ENCODE measurements at places on chromosomes 3 and 15.
A peak's percentile ranks its signal among the peaks of the same experiment; 100 is the strongest.

DNA sequence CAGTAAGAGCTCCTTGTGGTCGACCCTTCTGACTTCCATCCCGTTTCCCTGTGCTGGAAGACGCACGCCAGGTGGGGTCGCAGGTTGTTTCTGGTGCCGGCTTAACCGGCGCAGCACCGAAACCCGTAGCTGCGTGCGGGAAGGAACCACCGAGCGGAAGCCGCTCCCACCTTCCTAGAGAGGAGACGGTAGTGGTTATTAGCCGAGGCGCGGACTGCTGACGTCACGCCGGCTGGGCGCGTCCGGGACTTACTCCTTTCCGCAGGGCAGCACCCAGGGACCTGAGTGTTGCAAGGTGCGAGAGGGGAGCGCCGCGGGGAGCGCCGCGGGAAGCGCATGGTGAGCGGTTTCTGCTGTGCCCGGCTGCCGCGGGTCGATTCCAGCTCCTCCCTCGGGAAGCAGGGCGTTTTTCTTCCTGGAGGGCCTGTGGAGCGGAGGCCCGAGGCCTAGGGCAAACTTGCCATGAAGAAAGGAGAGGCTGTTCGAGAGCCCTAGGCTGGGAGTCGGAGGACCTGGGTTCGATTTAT, at the start of gene ZNF501:
Gene ZNF501 (plus strand): TSS at position 252 of the 527 bp plus-strand sequence. CDS start 4,787 bp downstream, outside the sequence.
- DNase-seq, result peak; percentile 68

DNA sequence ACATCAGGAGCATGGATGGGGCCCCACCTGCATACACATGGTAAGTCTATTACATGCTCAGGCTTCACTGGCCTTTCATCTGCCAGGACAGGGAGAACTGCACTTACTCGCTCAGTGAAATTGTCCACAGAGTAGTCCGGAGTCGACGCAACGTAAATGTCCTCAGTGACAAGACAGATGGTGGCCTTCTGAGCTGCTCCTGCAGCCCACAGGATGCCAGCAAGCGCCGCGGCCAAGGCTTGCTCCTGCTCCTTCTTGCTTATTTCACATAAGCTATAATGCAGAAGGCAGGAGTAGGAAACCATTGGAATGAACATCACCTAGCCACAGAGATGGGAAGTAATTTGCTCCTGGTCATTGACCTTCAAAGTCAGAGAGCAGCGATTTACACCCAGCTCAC, 14.4 kb downstream of the MINDY4B start:
- no peak for DNase-seq

DNA sequence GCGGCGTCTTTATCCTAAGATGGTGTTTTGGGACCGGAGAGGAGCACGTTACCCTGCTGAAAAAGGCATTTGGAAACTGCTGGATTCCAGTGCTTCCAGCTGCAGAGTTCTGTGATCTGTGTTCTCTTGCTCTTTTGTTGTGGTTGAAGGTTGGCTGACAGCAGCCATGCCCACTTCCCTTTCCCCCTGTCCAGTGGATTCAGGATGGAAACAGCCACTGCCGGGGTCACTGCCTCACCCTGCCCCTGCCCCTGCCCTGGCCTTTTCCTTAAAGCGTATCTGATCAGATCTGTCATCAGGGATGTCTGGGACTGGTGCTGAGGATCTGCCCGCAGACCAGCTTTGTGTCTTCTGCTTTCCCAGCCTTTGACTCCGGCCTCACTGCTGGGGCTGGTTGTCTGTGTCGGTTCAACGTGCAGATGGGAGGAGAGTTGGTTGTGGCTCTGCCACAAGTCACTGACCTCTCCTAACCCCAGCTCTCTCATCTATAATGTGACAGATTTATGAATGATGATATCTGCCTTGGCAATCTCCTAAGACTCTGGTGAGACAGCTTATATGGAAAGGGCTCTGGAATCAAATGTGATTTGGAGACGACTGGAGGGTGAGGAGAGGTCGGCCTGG, 219.4 kb upstream of the BHLHE40 start:
- no peak for DNase-seq

GRCh38 chr15:95498961-95499360, 831.5 kb upstream of the NR2F2 start:
- DNase-seq, result no peak

DNA sequence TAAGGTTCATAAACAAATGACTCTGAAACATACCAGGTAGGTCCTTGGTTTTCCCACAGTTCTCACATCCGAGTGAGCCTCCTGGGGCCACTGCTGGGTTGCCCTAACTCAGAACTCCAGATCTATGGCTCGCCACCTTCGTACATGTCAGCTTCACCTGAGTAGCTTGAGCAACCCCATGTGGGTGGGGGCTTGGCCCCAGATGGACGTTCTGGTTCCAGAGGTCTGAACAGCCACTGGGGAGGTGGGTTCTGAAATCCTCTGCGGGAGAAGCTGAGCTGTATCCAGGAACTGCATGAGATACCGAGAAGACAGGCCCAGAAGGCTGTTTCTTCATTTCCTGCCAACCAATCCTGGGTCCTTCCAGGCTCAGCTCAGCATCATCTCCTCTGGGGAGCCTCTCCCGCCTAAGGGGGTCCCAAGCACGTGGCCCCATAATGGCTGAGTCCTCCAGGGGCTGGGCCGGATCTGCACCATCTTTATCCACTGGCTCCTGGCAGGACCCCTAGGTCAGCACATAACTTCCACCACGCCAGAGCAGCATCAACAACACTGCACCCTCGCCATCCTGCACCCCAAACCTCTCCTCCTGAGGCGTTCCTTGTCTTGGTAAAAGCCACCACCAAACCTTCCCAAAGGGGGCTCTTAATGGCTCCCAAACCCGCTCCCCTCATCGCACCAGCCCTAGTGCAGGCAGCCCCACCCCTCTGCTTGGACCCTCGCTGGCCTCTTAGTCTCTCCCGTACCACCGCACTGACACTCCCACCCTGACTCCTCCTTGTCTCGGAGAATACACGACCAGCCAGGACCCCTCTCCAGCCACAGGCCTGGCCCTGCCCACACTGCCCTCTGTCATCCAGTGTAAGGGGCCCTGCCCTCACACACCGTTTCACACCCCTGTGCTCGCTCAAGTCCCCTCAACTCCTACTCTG, 39.8 kb downstream of the PCSK6 start:
- DNase-seq, result no peak

GRCh38 chr3:11998092-11998491, 6.1 kb upstream of the SYN2 start:
- no peak for DNase-seq

GRCh38 chr3:19934098-19934566, at the start of gene EFHB:
TSS of gene EFHB (minus strand) at chr3:19934217. CDS start at chr3:19934018, 199 bp downstream.
- no peak for DNase-seq

- DNase-seq, result no peak
Observed at GRCh38 chr3:156760333-156760732, 65.8 kb upstream of the LEKR1 start.

GRCh38 chr15:75138016-75138999, 63.4 kb upstream of the C15orf39 start:
- no peak for DNase-seq

- no peak for DNase-seq
Observed at GRCh38 chr15:87591042-87591441, 665.5 kb downstream of the NTRK3 start.

- no peak for DNase-seq
Observed at GRCh38 chr3:79871656-79872055, 103.9 kb upstream of the ROBO1 start.

DNA sequence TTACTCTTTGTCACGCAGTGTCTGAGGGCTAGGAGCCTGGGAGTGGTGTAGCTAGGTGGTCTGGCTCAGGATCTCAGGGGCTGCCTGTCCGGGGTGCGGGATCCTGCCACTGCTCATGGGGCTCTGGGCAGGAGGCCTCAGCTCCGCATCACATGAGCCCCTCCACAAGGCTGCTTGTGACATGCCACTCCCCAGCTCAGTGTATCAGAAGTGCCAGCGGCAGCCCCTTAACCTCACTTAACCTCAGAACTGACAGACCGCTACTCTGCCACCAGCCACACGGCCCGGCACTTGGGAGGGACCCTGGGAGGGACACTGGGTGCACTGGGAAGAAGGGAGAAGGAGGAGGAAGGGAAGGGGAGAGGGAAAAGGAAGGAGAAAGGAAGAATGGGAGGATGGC, 87.9 kb downstream of the FBLN2 start:
- no peak for DNase-seq

DNA sequence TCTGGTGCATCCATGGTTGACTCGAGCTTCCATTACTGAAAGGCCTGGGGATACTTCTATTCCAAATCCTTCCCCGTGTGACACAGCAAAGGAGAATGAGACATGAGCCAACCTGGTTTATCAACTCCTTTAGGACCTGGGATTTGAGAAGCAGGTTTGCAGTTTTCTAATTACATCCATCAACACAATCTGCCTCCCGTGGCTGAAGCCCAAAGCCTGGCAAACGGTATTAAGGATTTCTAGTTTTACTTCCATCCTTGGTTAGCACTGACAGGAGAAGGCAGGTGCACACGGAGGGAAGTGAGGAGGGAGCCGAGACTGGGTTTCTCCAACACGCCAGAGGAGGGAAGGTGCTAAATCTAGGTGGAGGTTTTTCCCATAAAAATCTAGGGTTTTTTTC, 79.0 kb downstream of the MYLK start:
- no peak for DNase-seq

DNA sequence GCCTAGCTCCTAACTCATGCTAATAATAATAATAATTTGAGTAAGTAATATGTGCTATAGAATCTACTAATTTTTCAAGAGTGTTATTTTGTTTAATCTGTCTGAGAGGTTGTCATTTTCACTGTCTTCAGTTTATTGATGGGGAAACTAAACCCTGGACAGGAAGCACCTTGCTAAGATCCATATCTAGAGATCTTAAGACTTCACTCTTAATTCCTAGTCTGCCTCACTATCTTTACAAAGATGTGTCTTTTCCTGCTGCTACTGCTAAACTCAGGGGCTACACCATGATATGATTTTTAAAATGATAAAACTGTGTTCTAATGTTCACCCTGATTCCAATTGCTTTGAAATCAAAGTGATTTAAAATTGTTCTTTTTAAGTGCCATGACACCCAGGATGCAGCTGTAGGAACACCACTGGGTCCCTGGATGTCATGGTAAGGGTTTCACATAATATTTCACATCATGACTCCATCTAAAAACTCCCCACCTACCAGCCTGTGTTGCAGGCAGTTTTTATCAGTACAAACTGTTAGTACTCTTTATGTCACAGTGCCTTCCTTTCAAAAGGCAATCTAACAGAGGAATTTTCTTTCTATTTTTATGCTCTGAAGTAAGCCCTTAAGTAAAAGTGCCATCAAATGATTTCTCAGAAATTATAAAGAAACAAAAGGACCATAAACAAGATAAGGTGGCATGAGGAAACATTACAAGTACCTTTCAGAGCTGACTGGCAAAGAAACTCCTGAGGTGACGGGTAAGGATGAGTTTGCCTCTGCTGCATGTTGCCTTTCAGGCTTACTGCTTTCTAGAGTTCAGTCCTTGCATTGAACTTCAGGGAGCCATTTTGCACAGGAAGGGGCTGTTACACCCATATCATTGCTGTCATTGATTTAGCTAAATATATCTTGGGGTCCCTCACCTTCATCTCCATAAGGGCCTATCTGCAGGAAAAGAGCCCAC, 160.1 kb upstream of the SATB1 start:
- no peak for DNase-seq

DNA sequence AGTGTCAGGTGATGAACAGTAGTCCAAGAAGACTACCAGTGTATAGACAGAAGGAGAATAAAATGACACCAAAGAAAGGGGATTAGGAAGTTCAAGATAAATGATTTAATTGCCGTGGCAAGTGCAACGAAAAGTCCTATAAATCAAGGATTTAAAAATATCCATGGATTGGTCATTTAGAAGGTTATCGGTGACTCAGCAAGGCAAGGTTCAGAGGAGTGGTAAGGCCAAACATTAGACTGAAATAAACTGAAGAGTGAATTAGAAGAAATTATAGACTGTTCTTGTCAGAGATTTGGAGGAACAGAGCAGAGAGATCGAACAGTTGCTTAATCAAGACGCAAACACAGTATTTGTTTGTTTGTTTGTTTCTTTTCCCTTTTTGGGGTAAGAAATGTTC, 211.9 kb upstream of the KCNMB2 start:
- no peak for DNase-seq

GRCh38 chr15:88834211-88834812, 31.1 kb downstream of the ACAN start:
- peak; percentile 17 for DNase-seq

DNA sequence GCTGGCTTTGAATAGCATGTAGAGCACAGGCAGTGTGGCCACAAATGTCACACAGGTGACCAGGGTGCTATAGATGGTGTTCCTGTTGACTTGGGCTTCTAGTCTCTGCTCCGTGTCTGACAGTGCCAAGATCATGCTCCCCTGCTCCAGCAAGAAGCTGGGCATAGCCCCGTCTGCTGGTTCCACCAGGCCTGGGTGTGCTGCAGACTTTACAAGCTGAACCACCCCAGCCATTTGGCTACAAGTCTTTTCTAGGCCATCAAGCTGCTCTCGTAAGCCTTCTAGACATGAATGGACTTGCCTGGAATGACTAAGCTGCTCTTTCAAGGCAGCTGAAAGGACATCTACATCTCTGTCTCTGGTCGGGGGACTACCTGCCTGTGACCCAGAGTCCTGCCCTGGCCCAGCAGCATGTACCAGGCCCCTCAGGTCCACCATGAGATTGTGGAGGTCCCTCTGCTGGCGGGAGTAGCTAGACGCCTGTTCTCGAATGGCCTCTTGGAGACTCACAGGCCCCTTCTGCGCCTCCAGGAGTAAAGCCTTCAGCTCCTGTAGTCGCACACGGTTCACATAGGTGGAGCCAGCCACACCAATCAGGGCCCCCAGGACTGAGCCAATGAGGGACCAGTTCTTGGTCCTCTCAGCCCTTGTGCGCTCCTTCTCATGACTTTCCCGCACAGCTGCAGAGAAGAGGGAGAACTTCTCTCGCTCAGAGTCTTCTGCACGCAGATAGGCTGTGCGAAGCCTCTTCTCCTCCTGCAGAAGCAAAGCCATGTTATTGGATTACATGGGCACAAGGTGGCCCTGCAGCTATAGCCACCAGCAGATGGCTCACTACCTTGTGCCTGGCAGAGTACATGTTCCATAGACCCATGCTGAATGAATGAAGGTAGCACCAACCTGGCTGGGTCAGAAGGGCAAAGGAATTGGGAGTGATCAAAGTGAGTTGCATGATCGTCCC, 2.8 kb upstream of the PLXNB1 start:
- no peak for DNase-seq

DNA sequence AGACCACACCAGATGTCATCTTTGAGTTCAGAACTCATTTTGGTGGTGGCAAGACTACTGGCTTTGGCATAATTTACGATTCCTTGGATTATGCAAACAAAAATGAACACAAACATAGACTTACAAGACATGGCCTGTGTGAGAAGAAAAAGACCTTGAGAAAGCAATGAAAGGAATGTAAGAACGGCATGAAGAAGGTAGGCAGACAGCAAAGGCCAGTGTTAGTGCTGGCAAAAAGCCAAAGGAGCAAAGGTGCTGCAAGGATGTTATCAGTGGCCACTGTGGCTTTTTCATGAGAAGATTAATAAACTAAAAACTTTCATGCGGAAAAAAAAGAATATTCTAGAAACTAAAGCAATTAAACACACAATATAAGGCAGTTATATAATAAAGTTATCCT, 21.9 kb downstream of the AAGAB start:
- DNase-seq, result no peak

DNA sequence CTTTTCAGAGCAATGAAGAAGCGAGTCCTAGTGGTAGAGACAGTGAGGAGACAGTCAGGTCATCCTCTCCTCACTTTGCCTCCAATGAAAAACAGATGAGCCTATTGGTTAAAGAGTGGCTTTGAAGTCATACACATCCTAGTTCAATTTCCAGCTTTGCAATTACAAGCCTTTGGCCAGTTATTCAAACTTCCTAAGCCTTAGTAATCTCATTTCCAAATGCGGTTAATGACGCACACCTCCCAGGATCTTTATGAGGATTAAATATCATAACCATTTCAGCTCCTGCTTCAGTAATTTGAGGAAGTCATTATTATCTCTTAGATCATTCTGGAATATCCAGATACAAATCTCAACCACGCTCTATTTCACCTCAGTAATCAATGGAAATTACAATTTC, 10.0 kb upstream of the ST6GAL1 start:
- DNase-seq, result no peak
